Hippocampal formation (tissue), 2 donors: ENCODE measurements at places on chromosomes 5 and 9.

- no peak for DNase-seq
Measured at GRCh38 chr5:73337586-73338255, 110.9 kb downstream of the FOXD1 start.

- no peak for DNase-seq
Measured at GRCh38 chr9:113313261-113313660, 10.1 kb upstream of the RNF183 start.

DNA sequence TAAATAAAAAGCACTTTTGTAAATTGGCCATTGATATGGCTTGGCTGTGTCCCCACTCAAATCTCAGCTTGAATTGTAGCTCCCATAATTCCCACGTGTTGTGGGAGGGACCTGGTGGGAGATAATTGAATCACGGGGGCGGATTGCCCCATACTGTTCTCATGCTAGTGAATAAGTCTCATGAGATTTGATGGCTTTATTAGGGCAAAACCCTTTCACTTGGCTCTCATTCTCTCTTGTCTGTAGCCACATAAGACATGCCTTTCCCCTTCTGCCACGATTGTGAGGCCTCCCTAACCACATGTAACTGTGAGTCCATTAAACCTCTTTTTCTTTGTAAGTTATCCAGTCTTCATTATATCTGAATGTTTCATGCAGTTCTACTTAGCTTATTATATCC lies 153.2 kb downstream of the TARS1 start:
- DNase-seq = no peak

- DNase-seq = no peak
Measured at GRCh38 chr5:33794550-33795181, 97.1 kb downstream of the ADAMTS12 start.

- no peak for DNase-seq
Measured at GRCh38 chr9:21556581-21557427, 74.7 kb upstream of the IFNE start.

DNA sequence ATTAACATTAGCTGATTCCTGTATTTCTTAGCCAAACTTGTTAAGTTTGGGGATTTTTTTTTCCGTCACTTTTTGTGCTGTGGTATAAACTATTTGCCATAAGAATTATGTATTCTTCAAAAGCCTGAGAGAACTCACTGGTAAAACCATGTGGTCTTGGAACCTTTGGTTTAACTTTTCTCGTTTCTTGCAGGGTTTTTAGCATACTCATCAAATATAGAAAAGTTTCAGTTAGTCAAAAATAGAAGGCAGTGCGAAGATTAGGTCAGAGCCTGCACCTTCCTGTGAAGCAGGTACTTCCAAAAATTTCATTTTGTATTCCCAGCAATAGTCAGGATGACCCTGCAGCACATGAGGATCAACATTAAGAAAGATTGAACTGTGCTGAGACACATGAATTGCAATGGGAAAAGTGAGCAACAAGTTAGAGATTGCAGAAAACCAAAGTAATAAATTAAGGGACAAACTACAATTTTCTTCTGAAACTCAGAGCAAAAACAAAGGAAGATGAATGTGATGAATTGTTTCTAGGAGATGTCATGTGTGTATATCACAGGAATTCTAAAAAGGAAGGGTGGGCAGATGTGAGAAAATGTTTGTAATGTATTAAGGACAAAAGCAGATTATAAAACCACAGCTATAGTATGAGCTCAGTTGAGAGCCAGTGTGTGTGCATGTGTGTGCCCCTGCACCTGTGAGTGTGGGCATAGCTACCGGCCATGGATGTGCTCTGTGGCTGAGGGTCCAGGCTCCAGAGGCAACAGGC lies 102.2 kb downstream of the ANGPTL2 start:
- DNase-seq = no peak

GRCh38 chr9:21969011-21969940 lies 24.9 kb downstream of the CDKN2A start:
- no peak for DNase-seq

DNA sequence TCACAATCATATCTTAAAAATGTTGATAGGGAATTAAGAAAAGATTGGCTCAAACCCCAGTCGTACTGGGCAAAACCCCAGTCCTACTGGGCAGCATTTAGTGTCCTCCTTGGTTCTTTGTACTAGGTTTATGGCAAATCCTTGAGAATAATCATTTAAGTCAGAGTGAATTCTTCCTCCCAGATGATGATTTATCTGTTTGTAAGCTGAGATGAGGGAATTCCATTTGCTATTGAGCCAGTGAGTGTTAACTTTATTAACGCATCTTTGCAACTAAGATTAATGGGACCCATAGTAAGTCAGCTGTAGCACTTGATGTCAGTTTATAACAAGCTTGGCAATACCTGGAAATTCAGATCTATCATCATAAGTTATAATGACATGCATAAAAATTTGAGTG lies 821.8 kb upstream of the DMAC1 start:
- no peak for DNase-seq

DNA sequence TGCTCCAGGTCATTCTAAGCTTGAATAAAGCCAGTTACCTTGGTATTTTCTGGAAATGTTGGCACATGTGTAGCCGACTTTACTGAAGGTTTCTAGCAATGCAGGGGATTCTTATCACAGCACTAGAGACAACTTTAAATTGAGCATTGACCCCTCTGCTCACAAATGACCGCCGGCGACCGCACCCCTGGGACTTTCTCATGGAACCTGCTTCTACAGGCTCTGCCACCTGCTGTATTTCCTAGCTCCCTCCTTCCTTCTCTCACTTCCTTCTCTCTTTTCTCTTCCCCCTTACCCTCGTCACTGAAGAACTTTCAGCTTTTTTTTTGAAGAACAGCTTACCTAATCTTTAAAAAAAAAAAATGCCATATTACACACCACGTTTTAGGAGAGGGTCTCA lies 30.9 kb upstream of the DAB2 start:
- no peak for DNase-seq

- DNase-seq = no peak
Measured at GRCh38 chr5:74608736-74609601, 31.6 kb downstream of the ENC1 start.

GRCh38 chr9:125524583-125525355 lies 182.2 kb downstream of the MAPKAP1 start:
- DNase-seq = no peak

DNA sequence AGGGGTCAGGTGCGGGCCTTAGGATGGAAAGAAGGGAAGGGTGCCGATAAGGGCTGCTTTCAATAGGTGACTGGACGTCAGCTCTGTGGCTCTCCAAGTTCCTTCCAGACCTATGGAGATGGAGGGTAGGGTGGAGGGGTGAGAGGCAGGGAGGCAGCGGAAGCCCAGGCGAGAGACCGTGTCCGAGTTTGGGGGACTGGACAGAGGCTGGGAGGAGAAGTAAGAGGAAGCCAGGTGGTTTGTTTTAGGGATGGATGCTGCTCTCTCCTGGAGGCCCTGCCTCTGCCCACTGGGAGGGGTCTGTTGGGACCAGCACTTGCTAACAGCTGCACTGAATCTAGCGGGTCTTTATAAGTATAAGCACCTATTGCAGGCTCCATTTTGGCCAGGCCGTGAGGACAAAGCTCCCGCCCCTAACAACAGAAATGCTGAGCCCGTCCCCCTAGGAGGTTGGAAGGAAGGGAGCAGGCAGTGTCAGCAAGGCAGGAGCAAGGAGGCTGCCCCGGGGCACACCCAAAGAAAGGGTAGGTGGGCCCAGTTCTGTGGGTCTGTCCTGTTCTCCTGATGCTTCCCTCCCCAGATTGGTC lies 167.5 kb downstream of the DAB2IP start:
- no peak for DNase-seq

GRCh38 chr5:131773805-131774204 lies 23.0 kb downstream of the FNIP1 start:
- DNase-seq = peak; percentile 84

DNA sequence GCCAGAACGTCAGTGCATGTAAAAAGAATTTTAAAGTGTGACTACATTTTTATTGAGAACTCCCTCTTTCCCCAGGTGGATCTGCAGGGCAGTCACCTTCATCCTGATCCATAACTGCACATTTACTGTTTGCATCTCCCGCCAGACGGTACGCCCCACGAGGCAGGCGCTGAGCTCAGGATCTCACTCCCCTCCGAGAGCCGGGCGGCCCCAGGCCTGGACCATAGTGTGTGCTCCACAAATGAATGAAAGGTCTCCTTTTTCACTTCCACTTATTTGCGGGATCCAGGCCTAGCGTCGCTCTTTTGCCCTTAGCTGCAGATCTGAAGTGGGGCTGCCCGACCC lies 378 bp downstream of the DROSHA start:
- no peak for DNase-seq

GRCh38 chr9:127506117-127506813 lies 55.0 kb downstream of the LRSAM1 start:
- no peak for DNase-seq

GRCh38 chr9:90975781-90976538 lies 174.3 kb downstream of the SYK start:
- DNase-seq = no peak

DNA sequence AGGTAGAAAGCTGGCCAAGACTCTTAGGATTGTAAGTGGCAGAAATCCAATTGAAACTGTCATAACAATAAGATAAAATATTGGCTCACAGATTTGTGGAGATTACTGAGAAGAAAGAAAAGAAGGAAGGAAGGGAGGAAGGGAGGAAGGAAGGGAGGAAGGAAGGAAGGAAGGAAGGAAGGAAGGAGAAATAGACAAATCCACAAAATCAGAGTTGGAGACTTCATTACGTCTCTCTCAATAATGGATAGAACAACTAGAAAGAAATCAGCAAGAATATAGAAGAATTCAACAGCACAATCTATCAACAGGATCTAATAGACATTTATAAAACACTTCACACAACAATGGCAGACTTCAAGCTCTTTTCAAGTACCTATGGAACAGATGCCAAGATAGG lies 17.9 kb upstream of the PAM start:
- no peak for DNase-seq

GRCh38 chr5:61582205-61582820 lies 250.3 kb downstream of the ZSWIM6 start:
- DNase-seq = no peak

DNA sequence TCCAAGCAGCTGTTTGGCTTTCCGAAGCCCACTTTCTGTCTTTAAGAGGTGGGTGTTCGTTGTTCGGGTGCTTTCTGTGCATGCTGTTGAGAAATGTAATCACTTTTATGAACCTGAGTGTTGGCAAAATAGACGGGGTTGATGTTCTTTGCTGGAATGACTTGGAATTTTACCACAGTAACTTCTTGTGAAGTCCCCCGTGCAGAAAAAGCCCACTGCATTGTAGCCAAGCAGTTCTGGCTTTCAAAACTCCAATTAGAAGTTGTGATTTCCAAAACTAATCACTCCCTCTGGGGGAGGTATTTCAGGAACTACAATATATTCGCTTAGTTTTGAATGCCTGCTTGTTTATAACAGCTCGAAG lies 111.1 kb downstream of the PAM start:
- no peak for DNase-seq

DNA sequence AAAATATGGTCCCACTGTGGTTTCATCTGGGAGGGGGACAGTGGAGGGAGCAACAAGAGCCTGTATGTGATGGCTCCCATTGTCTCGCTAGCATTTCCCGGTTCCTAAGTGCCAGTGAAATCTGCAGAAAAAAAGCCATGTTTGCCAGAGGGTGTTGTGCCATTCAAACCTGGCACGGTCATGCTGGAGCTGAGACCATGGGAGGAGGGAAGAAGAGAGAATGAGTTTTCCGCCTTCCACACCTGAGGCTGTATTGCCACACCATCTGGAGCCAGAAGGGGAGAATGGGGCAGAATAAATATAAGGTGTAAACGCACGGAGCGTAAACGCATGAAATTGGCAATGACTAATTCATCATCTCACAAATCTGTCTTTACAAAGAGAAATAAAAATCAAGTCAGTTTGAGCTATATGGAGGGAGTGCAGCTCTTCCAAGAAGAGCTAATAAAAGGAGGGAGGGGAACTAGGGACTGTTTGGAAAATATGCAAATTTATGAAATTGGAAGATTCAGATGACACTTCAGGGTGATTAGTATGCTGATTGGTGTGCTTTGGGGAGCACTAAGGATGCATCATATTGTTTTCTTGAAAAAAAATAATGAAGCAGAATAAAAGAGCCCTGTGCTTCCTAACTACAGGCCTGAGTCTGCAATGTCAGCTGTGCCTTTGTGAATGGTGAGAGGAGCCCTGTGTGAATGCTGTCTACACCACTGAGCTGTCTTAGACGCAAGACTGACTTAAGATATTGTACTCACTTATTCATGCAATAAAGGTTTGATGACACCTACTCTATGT lies 237.9 kb downstream of the NSG2 start:
- DNase-seq = no peak

- no peak for DNase-seq
Measured at GRCh38 chr9:116288658-116289057, 135.1 kb downstream of the PAPPA start.

DNA sequence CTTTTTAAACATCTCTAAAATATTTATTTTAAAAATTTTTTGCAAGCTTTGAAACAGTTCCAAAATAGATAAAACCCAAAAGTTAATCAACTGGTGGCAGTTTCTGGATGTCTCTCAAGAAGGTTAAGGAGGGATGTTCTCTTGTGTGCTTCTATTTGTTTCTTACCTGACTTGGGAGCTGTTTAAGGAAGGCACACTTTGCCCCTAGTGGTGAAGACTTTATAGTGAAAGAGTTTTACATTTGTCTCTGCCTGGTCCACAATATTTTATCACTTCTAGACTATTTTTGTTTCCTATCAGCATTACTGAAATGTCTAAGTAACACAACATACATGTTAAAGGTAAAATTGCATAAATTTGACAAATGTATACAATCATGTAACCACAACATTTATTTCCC lies 552.8 kb downstream of the SEMA5A start:
- DNase-seq = no peak

DNA sequence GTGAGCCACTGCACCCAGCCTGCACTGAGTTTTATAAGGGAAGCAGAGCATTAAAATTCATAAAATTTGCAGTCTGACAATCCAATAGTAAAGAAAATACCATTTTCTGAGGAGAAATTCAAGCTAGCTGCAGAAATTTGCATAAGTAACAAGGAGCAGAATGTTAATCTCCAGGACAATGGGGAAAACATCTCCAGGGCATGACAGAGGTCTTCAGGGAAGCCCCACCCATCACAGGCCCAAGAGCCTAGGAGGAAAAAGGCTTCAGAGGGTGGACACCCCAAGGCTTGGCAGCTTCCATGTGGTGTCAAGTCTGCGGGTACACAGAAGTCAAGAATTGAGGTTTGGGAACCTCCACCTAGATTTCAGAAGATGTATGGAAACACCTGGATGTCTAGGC lies 37.6 kb upstream of the MELK start:
- DNase-seq = no peak
